Activated naive CD8-positive, alpha-beta T cell treated with anti-CD3 and anti-CD28 coated beads for 36 hours (primary cell): ENCODE measurements at places on chromosomes 16 and 17. TPM values are rescaled to one million over a fixed set of nuclear protein-coding genes. Genes with fewer than 3 reads are reported as not detected.

Gene SSTR5
- total RNA-seq, result not detected

- peaks cover 2% of the 10 kb centered on the region for H3K36me3 ChIP-seq
- no peak overlapping the region for H3K4me3 ChIP-seq
- H3K27me3 ChIP-seq, result peaks cover 2% of the 10 kb centered on the region
- peaks cover 20% of the 10 kb centered on the region for H3K4me1 ChIP-seq
- H3K27ac ChIP-seq, result no peak overlapping the region
- DNase-seq, result no peak
Observed at GRCh38 chr17:47224966-47225365, 15.8 kb downstream of the MYL4 start.

DNA sequence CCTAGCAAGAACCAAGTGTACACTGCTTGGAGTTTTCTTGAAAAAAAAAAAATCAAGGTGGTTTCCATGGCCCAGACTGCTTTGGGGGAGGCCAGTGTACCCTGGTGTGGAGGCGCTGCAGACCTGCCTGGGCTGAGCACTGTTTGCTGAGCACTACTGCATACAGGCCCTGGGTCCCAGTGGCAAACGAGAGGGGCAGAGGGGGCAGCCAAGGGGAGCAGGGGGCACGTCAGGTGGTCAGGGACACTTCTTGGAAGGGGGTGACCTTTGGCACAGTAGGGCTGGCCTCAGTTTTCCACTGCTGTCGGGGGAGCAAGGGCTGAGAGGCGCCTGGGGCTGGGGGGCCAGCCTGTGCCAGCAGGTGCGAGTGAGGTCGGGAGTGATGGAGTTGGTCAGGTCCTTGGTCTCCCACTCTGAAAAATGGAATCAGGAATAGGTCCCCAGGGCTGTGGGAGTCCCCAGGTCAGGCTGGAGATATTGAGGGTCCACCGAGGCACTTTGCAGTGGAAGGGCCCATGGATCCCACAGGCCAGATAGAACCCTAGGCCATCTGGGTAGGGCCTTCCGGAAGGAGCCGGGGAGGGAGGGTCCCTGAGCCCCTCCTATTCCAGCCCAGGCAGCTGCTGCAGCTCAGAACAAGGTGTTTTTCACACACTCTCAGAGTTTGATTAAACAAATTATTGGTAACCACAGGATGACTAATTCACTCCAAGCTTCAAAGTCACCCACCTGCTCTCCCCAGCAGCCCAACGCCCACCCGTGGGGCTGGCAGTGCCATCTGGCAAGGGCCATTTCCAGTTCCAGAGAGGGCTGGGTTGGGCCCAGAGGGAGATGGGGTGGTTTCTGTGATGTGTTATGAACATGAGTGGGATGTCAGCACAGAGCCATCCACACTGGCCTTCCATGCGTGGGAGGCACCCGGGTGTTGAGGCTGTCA, 3.5 kb downstream of the ZFPM1 start:
- peaks cover 3% of the 10 kb centered on the region for H3K36me3 ChIP-seq
- peak overlapping the region; percentile 87 for H3K4me3 ChIP-seq
- peak overlapping the region; percentile 99 for H3K27ac ChIP-seq
- DNase-seq, result peak; percentile 85

- no peaks in the 10 kb centered on the region for H3K27me3 ChIP-seq
- no peak for DNase-seq
- H3K36me3 ChIP-seq, result peaks cover 3% of the 10 kb centered on the region
- peaks cover 24% of the 10 kb centered on the region for H3K4me1 ChIP-seq
Observed at GRCh38 chr17:42845556-42845917, 1.2 kb downstream of the AOC2 start.

- no peaks in the 10 kb centered on the region for H3K4me1 ChIP-seq
- H3K27me3 ChIP-seq, result no peaks in the 10 kb centered on the region
- H3K4me3 ChIP-seq, result no peak overlapping the region
- no peak overlapping the region for H3K27ac ChIP-seq
- DNase-seq, result no peak
Observed at GRCh38 chr17:1047177-1047878, 50.4 kb downstream of the TIMM22 start.

DNA sequence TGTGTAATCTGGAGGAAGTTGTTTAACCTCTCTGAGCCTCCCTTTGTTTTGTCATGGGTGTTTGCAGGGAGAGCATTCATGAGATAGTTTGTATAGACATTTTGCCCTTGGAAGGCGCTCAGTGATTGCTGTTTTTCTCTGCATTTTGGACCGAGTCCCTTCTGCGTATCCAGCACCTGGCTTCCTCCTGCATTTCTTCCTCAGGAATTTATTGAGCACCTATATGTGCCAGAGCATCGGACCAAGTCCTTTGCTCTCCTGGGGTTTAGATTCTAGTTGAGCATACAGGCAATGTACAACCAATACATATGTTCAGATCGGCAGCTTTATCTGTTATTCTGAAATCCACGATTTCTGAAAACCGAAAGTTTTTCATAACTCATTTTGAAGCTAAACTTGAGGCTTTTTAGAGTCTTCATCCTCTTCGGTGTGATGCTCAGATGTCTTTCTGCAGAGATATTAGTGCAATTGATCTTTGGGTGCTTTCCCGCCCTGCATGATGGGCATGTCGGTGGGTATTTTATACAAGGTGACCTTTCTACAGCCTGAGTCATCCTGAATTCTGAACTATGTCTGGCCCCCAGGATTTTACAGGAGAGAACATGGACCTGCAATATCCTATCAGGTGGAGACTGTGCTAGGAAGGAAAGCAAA, 4.1 kb downstream of the IL4R start:
- peak overlapping the region; percentile 99 for H3K27ac ChIP-seq
- peaks cover 76% of the 10 kb centered on the region for H3K4me1 ChIP-seq
- H3K4me3 ChIP-seq, result peak overlapping the region; percentile 98
- peaks cover 77% of the 10 kb centered on the region for H3K36me3 ChIP-seq
- peak; percentile 59 for DNase-seq
- no peaks in the 10 kb centered on the region for H3K27me3 ChIP-seq

Gene OTOP3
- not detected for total RNA-seq

DNA sequence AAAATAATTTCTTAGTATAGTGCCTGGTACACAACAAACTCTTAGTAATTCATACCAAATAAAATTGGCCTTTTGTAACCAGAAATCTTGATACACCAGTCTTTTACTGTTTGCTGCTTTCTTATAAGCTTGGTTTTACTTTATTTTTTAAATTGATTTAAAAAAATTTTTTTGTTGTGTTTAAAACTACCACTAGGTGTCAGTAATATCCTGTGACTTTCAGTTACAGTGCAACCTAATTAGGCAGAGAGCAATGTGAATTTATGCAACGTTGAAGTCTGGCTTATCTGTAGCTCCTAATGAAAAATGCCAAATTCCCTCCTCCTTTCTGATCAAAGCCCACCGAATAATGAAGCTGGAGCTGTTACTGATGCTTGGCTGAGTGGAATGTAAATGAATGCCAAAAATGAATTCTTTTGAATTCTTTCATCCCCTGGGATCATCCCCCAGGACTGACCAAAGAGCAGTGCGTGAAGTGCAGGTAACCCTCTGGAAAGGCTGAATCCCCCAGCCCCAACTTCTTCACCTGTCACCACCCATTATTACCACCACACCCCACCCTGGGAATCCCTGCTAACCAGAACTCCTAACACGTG, 3.8 kb downstream of the ERCC4 start:
- no peak for DNase-seq
- H3K4me3 ChIP-seq, result no peak overlapping the region
- H3K27ac ChIP-seq, result no peak overlapping the region
- peaks cover 25% of the 10 kb centered on the region for H3K4me1 ChIP-seq

GRCh38 chr16:53098526-53099317, 43.9 kb downstream of the CHD9 start:
- peak overlapping the region; percentile 84 for H3K4me3 ChIP-seq
- peak; percentile 63 for DNase-seq
- H3K4me1 ChIP-seq, result peaks cover 21% of the 10 kb centered on the region

GRCh38 chr16:12319428-12320035, 343.0 kb downstream of the SNX29 start:
- H3K4me3 ChIP-seq, result no peak overlapping the region
- H3K36me3 ChIP-seq, result peaks cover 11% of the 10 kb centered on the region
- H3K4me1 ChIP-seq, result peaks cover 17% of the 10 kb centered on the region
- no peak overlapping the region for H3K27ac ChIP-seq

- no peak overlapping the region for H3K27ac ChIP-seq
- no peak overlapping the region for H3K4me3 ChIP-seq
- DNase-seq, result no peak
- no peaks in the 10 kb centered on the region for H3K27me3 ChIP-seq
Observed at GRCh38 chr17:53061446-53061845, 761.3 kb upstream of the KIF2B start.

DNA sequence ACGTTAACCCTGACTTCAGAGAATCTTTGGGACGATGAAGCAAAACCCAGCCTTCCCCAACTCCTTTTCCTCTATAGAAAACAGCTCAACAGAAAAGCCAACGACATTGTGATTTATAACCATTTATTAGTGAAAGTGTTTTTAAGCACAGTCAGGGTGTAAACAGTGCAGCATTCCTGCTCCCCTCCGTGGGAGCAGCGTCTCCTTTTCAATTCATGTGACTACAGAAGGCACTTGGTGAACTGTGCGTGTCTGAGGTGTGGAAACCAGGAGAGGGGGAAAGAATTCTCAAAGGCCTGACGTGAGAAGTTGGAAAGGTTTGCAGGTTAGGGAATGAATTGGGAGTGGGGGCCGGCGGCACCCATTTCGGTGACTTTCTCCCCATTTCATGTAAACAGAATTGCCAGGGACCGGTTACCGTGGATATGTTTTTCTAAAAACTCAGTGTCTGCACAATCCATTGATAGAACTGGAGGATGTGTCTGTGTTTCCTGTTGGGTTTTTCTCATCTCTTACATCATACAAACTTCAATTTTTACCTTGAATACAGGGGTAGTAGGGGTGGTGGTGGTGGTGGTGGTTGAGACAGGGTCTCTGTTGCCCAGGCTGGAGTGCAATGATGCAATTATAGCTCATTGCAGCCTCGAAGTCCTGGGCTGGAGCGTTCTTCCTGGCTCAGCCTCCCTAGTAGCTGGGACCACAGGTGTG, 53.1 kb downstream of the NDE1 start:
- H3K27me3 ChIP-seq, result no peaks in the 10 kb centered on the region
- no peak overlapping the region for H3K4me3 ChIP-seq
- H3K4me1 ChIP-seq, result peaks cover 20% of the 10 kb centered on the region

- peak; percentile 26 for DNase-seq
- H3K4me3 ChIP-seq, result peak overlapping the region; percentile 75
- H3K36me3 ChIP-seq, result peaks cover 58% of the 10 kb centered on the region
- no peaks in the 10 kb centered on the region for H3K27me3 ChIP-seq
- peak overlapping the region; percentile 96 for H3K27ac ChIP-seq
Observed at GRCh38 chr17:80892900-80893603, 98.6 kb upstream of the CHMP6 start.

Gene HOXB13
- total RNA-seq, result not detected

Gene ADGRG1
- 2.8 TPM for total RNA-seq

DNA sequence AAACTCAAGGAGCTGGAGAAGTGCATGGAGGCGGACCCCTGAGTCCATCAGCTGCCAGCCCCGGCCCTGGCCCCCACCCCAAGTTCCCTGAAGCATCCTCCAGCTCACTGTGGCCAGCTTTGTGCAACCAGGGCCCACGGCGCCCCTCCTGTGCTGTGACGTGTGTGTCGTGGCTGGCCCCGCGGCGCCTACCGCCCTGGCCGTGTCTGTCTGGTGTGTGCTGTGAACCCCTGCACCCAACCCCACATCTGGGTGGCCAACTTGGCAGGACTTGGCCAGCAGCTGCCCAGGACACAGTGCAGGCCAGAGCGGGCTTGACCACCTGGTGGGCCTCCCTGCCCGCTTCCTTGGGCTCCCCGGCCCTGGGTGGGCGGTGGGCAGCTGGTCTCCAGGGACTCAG, 3.2 kb downstream of the TSR3 start:
- no peak overlapping the region for H3K27ac ChIP-seq
- H3K4me1 ChIP-seq, result peaks cover 18% of the 10 kb centered on the region
- H3K4me3 ChIP-seq, result no peak overlapping the region
- H3K27me3 ChIP-seq, result no peaks in the 10 kb centered on the region
- H3K36me3 ChIP-seq, result peaks cover 3% of the 10 kb centered on the region

GRCh38 chr17:65942592-65942991, 249.3 kb downstream of the CEP112 start:
- no peak overlapping the region for H3K27ac ChIP-seq
- H3K27me3 ChIP-seq, result no peaks in the 10 kb centered on the region
- H3K4me1 ChIP-seq, result no peaks in the 10 kb centered on the region
- no peak for DNase-seq
- no peaks in the 10 kb centered on the region for H3K36me3 ChIP-seq

Gene NPTX1
- 5.3 TPM for total RNA-seq

GRCh38 chr17:31508288-31509094, 117.0 kb downstream of the RAB11FIP4 start:
- peak; percentile 59 for DNase-seq
- peaks cover 48% of the 10 kb centered on the region for H3K4me1 ChIP-seq
- H3K27ac ChIP-seq, result peak overlapping the region; percentile 100
- peaks cover 5% of the 10 kb centered on the region for H3K36me3 ChIP-seq
- no peaks in the 10 kb centered on the region for H3K27me3 ChIP-seq
- peak overlapping the region; percentile 87 for H3K4me3 ChIP-seq

DNA sequence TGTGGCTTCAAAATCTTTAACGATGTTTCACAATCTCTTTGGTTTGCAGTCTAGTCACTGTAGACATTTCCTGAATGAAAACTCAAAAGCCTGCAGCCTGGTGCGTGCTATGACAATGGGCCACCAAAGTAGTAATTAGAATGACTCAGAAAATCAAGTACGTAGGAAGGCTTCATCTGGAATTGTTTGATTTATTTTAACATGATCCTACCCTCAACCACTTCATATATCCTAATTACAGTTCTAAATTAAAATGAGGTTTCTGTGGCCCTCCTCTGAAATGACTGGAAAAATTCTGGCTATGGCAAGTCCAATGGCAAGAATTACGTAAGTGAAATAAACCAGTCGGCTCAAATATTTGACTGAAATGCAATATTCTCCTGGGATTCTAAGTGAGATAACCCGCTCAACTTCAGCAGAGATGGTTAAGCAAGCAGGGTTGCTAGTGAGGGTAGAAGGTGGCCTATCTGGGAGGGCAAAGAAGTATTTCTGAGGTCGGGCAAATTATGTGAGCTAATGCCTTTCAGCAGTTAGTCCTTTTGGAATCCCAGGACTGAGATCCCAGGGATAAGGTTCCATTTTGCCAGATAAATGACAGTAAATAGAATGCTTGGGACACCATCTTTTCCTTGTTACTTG, 145.6 kb upstream of the MYOCD start:
- H3K27ac ChIP-seq, result no peak overlapping the region
- H3K4me3 ChIP-seq, result no peak overlapping the region
- H3K4me1 ChIP-seq, result no peaks in the 10 kb centered on the region
- H3K27me3 ChIP-seq, result no peaks in the 10 kb centered on the region
- no peak for DNase-seq
- no peaks in the 10 kb centered on the region for H3K36me3 ChIP-seq

GRCh38 chr17:74715144-74715543, 2.4 kb upstream of the CD300LF start:
- H3K27ac ChIP-seq, result no peak overlapping the region
- no peak overlapping the region for H3K4me3 ChIP-seq
- no peak for DNase-seq
- H3K36me3 ChIP-seq, result no peaks in the 10 kb centered on the region

Gene SOX15
- 0.28 TPM for total RNA-seq
